ENCODE measurements at places on chromosomes 1 and 21.

- DNase-seq: no peak
Observed at GRCh38 chr1:173101589-173101988, 50.8 kb upstream of the TNFSF18 start.

- DNase-seq: no peak
Observed at GRCh38 chr1:3330771-3331245, 123.7 kb upstream of the ARHGEF16 start.

DNA sequence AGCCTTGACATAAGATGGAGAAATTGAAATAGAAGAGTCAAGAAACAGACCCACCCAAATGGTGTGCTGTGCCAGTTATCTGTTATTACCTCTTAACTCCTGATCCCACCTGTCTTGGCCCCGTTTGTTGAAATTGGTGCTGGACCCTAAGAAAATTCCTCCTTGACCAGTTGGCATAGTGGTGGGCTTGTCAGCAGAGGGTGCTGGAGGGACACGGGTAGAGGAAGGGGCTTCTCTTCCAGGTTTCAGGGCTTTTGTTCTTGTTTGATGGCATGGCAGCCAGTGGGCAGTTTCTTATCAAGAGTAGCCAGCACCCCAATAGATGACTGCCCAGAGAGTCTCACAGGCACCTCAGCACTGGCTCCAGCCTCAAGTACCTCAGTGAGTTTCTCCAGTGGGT is 51.6 kb downstream of the PCBP3 start:
- no peak for DNase-seq

- no peak for DNase-seq
Observed at GRCh38 chr1:174696026-174696821, 248.5 kb downstream of the GPR52 start.

DNA sequence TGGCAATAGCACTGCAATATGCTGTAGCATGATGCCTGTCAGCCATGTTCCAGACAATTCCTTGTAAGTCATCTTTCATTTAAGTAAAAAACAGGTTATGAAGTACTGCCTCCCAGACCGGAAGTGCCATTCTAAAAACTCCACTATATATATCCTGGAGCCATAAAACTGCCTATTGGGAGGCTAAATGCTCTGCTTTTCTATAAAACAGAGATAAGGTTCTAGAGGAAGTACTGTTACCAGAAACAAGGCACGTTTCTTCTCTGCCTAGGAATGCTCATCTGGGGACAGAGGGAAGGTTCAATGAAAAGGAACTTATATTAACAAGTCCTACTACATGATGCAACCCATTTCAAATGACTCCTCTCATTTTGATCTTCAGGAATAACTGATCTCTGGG is 66.8 kb downstream of the GPR137B start:
- DNase-seq: no peak

- no peak for DNase-seq
Observed at GRCh38 chr1:114755006-114755931, 2.5 kb downstream of the CSDE1 start.

GRCh38 chr1:47209725-47210325 is 20.0 kb upstream of the PDZK1IP1 start:
- no peak for DNase-seq

DNA sequence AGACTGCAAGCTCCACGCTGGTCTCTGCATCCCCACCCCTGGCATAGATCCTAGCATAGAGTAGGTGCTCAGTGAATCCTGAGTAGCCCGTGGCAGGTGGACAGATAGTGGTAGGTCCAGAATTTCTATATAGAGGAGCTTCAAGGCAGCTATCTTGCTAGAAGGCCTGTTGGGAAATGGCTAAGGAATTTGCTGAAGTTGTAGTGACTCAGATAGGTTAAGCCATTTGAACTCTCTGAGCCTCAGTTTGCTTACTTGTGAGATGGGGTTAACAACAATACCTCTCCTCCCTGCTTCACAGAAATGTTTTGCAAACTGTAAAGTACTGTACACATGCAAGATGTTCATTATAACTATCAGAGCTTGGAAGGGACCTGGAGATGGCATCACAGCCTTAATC is 23.4 kb upstream of the EPHB2 start:
- DNase-seq: no peak

DNA sequence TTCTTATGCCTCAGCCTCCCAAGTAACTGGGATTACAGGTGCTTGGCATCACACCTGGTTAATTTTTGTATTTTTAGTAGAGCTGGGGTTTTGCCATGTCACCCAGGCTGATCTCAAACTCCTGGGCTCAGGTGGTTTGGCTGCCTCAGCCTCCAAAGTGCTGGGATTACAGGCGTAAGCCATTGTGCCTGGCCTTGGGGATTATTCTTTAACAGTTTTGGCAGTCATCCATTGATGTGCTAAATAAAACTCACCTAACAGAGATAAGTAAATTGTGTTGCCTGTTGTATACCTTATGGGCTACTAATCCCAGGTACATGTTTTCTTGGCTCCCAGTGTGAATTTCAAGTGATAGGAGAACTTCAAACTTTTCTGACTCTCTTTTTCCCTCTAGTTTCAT is 35.2 kb upstream of the PDE4B start:
- DNase-seq: no peak

DNA sequence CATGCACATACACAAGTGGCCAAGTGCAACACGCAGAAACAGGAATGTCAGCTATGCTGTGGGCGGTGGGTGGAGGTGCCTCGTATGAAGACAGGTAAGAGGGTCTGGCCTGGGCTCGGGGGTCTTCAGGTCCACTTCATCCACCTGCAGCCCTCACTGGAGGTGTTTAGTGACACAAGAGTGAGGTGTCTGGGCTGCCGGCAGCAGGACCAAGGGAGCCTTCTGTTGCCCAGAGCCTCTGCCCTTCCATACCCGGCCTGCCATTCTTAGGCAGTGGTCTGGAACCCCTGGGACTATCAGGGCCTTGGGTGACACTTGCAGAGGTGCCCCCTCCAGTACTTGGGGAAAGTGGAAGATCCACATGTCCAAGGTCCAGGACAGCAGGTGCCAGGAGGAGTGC is 21.7 kb upstream of the ACTRT2 start:
- no peak for DNase-seq

- no peak for DNase-seq
Observed at GRCh38 chr1:67735206-67735605, 50.2 kb downstream of the GADD45A start.

GRCh38 chr1:173095632-173096031 is 44.9 kb upstream of the TNFSF18 start:
- no peak for DNase-seq

- DNase-seq: no peak
Observed at GRCh38 chr1:179805291-179806195, 62.5 kb downstream of the FAM163A start.

- no peak for DNase-seq
Observed at GRCh38 chr1:151309811-151310323, 17.3 kb downstream of the PI4KB start.

All from activated T-cell treated with anti-CD3 and anti-CD28 coated beads for 1 hour (primary cell).